Renal cortex interstitium (tissue), 15 donors: ENCODE measurements at places on chromosomes 4 and X.
A peak's percentile ranks its signal among the peaks of the same experiment; 100 is the strongest.

GRCh38 chr4:138053641-138054301 is 188.4 kb downstream of the SLC7A11 start:
- DNase-seq: no peak

GRCh38 chr4:31089815-31090214 is 369.6 kb downstream of the PCDH7 start:
- no peak for DNase-seq

GRCh38 chrX:109384699-109385098 is 97.2 kb downstream of the GUCY2F start:
- DNase-seq: no peak

DNA sequence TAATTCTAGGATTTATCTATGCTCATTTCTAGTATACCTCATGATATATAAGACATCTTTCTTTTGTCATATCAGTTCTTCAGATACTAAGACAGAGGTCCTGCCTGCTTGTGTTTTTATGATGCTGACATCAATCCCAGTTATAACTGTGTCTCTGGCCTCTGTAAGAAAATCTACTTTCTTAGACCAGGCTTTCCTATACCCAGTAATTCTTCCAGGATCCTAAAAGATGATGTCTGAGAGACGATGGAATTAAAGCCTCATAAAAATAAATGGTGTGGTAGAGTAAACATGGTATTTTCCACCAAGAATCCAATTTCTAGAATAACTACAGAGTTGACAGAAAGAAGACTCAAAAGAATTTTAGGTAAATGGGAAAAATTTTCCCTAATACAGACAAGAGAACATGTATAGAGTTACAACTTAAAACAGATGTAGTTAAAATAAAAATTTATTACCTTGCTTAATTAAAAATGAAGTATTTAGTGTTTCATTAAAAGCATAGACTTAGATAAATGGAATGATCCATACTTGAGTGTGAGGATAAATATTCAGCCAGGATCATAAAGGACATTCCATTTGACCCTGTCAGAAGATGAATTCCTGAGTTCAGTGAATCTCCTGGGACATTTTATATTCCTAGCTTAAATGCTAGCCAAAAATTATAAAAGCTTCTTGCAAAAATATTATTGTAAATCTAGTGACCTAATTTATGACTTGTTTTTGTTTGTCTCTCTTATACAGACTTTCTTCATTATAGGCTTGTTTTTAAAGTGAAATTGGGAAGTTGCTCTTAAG is 137.4 kb downstream of the PDLIM5 start:
- DNase-seq: peak; percentile 28

DNA sequence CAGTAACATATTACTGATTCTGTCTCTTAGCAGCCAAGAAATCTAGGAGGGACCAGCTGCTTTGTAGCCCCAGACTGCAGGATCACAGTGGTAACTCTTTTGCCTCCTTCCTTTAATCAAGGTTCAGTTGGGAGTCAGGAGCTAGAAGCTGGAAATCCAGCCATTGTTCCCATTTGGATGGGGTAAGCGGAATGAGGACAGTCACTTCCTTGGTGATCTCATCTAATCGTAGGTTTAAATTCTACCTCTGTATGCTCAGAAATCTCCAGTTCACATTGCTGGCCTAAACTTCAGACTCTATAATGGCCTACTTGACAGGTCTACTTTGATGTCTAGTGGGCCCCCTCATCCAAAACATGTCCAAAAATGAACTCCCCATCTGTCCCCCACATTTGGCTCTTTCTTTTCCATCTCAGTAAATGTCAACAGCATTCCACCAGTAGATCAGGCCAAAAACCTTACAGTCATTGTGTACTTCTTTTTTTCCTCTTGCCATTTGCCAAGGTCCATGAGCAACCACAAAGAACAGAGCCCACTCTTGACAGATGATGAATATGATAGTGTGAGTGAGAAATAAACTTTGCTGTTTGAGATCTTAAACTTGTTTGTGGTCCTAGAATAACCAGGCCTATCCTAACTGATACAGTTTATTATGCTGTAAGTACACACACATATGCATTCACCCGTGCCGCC is 40.1 kb downstream of the WWC2 start:
- DNase-seq: no peak

DNA sequence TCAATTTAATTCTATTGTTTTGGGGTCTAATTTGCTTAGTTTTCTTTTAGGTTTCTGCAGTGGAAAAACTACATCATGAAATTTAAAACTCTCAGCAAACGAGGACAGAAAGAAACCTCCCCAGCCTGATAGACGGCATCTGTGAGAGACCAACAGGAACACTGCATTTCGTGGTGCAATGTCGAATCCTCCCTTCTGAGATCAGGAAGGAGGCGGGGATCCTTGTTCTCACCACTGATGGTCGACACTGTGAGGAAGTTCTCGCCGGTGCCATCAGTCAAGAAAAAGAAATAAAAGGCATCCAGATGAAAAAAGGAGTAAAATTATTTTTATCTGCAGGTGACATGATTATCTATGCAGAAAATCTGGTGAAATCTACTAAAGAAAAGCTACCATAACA is 16.5 kb downstream of the GAK start:
- DNase-seq: no peak

GRCh38 chr4:136150046-136150445 is 1382.2 kb downstream of the PCDH18 start:
- no peak for DNase-seq

GRCh38 chrX:40154853-40155588 is 57.3 kb upstream of the BCOR start:
- peak; percentile 68 for DNase-seq

DNA sequence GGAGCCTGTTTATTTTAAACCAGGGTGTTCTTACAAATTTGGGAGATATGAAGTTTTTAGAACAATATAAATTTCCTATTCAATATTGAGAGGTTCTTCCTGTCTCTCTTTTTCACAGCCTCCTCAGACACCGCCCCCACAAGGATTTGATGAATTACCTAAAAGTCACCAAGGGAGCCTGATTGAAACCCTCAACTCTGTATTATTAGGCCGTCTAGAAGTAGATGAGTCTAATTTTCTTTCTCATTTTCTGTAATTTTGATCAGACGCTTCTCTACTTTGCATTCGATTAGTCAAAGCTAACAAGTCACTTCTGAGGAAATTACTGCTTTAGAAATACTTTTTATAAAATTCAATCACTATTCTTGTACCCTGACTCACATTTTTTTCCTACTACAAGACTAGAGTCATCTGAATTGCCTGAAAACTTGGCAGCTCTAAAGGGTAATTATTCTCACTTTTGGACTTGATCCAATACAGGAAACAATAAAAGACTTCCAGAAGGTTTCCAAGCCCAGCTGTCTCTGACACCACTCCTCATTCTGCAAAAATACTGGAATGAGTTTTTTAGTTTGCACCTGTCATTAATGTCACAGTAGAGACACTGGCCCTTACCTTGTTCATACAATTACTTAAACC is 111.2 kb downstream of the ELOVL6 start:
- DNase-seq: peak; percentile 26

DNA sequence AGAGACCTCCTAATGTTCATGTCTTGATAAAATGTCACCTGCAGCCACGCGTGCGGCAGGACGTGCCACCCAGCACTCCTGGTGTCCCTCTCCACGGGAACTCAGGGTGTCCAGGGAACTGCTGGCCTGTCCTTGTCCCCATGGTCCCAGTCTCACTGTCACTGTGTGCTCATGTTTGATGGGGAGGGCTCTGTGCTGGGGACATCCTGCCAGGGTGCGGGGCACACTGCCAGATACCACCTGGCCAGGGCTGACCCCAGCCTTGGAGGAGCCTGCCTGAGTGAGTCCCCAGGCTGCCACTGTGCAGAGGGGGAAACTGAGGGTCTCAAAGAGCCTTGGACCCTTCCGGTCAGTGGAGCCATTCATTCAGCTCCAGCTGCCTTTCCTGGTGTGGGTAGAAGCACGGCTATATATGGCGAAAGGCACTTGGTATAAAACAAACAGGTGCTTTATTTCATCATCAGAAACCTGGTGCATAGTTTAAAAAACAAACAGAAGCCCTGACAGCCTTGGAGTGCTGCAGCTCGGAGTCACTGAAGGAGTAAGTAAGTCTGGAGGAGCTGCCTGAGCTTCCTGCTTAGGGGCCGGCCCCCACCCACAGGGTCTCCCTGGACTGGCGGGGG is 33.0 kb downstream of the NOP14 start:
- no peak for DNase-seq

GRCh38 chrX:54495814-54496516 is at the start of gene FGD1:
Gene FGD1 (minus strand): TSS chrX:54496234. CDS start chrX:54495432, 802 bp downstream.
- no peak for DNase-seq

DNA sequence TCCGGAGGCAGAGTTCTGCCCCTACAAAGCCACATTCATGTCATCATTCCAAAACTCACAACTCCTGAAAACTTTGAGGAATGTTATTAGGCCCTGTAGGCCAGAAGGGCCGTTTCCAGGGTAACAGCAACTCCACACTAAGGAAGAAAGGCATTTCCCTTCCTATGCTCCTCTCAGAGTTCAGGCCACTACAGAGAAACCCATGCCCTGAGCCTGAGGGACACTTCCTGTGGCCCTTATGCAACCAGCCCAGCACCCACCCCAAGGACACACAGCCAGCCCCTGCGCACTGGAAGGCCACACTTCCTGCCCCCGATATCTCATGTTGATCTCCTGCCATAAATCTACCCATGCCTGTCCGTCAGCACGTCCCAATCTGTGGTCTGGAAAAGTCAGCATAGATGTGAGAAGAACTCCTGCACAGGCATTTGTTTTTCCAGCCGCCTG is 289.3 kb downstream of the BCOR start:
- no peak for DNase-seq

DNA sequence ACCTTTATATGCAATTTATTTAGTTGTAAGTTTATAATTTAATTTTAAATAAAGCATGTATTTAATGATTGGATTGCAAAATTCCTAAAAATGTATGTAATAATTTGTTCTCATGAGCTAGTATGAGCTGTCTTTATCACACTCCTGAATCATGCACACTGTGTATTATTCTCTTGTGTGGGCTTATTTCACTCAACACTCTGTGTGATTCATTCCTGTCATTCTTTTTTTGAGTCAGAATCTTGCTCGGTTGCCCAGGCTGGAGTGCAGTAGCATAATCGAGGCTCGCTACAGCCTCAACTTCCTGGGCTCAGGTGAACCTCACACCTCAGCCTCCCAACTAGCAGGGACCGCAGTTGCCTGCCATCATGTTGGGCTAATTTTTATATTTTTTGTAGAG is 123.1 kb upstream of the SLC34A2 start:
- no peak for DNase-seq

DNA sequence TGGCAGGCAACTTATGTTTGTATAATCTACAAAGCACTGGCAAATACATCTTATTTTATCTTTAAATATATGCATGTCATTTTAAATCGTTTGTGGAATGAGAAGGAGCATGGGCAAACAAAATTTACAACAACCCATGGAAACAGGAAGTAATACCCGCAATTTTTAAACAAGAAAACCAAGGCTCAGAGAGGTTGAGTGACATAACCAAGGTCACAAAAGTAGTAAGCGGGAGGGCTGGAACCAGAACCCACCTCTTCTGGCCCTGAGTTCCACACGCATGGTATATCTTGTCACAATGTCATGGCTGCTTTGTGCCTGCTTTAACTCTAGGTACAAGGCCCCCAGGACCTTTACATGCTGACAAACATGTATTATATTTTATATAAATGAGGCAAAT is 52.9 kb downstream of the SLC7A11 start:
- no peak for DNase-seq

DNA sequence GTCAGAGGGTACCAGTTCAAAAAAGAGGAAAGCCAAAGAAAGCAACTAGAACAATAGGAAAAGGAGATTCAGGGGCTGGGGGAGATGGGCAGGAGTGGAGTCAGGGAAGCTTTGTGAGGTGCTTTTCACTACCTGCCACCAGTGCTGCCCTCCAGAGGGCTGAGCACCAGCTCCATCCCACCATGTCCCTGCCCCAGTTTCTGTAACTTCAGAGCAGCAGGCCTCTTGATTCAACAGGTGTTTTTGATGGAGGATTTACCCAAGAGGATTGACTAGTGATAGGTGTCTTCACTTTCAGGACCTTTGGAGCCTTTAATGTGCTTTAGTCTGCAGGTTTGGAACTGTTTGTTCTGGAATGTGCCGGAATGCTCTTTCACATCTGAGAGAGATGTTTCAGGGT is 12.1 kb downstream of the KIT start:
- no peak for DNase-seq

DNA sequence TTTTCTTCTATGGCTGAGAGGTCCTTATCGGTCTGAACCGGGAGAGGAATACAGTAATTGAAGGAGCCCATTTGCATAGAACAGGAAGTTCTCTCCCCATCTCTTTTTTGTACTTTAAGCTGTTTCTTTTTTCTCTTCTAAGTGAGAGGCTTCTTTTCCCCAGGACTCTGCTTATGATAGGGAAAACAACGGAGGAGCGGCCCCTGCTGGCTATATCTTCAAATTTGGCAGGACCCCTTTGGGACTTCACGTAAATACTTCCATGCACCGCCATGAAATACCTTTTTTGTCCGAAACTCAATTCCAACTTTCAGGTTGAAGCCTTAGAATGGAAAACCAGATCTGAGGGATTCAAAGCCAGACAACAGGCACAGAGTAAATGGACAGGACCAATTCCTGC is 1153.0 kb upstream of the INTU start:
- DNase-seq: no peak

DNA sequence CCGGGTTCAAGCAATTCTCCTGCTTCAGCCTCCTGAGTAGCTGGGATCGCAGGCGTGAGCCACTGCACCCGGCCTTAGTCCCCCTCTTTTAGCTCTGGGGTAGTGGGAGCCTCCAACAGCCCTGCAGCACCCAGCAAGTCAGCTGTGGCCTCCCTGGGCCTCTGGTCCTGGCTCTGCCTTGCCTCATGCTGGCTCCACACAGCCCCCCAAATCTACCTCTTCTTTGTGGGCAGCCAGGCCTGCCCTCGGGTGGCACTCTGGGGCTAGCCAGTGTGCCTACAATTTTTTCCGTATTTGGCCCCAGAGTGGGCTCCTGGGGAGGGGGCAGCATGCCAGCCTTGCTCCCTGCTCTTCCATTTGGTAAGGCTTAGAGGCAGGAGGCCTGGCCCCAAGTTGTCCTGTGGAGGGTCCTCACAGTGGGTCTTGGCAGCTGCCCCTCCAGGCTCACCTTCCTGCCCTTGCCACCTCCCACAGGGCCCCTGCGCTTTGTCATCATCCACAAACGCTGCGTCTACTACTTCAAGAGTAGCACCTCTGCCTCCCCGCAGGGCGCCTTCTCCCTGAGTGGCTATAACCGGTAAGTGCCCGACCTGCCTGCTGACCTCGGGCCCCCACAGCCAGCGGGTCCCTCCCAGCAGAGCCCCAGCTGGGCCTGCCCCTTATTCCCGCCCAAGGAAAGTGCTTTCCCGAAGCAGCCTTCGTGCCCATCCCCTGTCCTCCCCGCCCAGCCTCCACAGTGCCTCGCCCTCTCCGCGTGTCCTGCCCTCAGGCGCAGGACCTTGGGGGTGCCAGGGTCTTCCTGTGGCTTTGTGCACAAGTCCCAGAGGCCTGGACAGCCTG is 21.0 kb upstream of the ADD1 start:
- DNase-seq: no peak

DNA sequence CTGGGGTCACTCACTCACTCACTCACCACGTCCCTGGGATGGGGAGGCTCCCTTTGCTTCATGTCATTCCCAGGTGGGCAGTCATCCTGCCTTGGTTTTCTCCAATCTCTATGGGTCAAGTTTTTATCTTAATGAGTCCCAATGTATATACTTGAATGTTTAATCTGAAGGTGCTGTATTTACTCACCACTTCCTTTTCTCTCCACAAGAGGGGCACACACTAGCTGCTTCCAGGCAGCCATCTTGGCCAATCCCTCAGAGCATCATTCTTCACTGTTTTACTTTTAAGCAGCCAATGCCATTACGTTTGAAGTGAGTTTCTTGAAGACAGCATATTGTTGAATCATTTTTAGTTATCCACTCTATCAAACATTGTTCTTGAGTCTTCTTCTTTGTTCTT is 153.4 kb upstream of the ARSJ start:
- DNase-seq: no peak
